ENCODE measurements at places on chromosomes 6 and 20.
A peak's percentile ranks its signal among the peaks of the same experiment; 100 is the strongest.

DNA sequence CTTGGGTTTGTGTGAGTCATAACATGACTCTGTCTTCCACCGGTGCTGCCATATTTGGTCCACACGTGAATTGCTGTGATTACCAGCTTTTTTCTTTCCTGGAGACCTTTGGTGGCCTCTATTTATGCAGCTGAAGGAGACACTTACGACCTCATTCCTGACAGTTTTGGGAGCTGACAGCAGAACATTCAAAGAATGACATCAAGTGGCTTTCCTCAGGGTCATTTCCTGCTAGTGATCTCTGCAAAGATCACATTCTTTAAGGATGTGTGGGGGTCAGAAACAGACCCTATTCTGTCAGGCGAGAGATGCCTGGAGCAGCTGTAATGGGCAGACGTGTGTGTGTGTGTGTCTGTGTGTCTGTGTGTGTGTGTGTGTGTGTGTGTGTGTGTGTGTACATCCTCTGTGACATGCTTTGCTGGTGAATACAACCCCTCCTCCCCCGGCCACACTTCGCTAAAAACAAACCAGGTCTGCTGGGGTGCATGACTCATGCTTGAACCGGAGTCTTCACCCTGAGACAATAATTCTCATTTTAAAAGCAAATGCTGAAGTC lies 115.6 kb downstream of the TMEM170B start:
- no peak for DNase-seq

DNA sequence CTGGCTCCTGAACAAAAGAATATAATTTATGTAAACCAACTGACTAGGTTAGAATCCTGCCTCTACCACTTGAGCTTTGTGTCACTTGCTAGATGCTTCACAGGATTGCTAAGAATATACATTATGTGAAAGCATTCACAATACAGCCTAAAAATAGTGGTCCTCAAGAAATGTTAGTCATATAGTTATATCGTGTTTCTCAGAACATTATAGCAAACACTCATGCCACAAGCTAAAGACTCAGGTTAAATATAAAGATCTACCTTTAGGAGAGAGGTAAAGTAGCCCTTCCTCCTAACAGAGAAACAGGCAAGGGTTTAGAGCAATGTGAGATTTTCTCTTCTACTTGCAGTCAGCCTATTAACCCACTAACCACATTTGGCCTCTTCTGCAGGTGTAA lies 17.8 kb upstream of the ALDH8A1 start:
- DNase-seq: no peak

GRCh38 chr6:106187424-106187982 lies 101.4 kb downstream of the PRDM1 start:
- no peak for DNase-seq

DNA sequence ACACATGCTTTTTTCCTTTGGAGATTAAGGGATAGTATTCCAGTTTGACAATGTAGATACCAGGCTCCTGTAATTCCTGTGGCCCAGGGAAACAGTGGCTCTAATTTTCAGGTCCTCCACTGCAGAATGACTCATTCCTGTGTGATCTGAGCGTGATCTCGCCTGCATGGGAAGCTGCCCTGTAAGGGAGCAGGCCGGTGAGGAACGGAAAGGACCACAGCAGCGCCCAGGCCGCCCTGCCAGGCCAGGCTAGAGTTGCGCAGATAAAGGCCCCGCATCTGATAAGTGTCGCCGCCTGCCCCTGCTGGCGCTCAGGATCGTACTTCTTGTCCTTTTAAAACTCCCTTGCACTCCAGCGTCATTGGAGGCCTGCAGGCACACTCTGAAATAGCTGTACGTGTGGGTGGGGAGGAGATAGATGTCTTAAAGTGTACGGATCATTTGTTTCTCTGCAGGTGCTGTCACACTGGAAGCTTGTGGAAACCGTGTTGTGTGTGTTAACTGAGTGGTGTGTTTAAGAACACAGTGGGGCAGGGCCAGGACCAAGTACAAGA lies 60.7 kb downstream of the SYNJ2 start:
- DNase-seq: no peak

DNA sequence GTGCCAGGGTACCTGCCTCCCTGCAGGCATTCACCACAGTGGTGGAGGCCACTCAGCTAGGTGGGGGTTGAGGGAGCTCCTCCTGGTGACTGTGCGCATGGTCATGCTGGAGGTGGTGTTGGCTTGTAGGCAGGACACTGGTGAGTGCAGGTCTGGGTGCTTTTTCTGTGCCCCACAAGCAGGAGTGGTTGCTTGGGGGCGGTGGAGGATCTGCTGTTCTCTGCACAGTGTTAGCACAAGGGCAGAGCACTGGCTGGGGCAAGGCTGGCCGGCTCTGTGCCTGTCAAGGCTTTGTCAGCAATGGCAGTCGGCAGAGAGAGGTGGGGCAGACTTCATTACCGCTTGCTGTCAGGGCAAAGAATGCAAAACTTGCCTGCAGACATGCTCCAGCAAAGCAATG lies 632.1 kb upstream of the ID4 start:
- no peak for DNase-seq

DNA sequence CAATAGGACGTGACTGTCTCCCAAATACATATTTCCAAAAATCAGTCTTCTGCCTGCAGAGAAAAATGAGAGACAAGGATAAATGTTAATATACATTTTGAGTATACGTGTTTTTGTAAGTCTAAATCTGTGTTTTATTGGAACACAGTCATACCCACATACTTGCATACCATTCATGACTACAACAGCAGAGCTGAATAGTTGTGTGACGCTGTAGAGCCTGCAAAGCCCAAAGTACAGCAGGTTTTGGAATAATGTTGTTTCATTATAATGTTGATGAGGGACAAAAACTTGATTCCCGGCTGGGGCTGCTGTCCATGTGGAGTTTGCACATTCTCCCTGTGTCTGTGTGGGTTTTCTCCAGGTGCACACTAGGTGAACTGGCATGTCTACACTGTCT lies 23.8 kb upstream of the FBXO9 start:
- DNase-seq: no peak

GRCh38 chr6:111604259-111605099 lies 1.2 kb downstream of the TRAF3IP2 start:
- DNase-seq: no peak

DNA sequence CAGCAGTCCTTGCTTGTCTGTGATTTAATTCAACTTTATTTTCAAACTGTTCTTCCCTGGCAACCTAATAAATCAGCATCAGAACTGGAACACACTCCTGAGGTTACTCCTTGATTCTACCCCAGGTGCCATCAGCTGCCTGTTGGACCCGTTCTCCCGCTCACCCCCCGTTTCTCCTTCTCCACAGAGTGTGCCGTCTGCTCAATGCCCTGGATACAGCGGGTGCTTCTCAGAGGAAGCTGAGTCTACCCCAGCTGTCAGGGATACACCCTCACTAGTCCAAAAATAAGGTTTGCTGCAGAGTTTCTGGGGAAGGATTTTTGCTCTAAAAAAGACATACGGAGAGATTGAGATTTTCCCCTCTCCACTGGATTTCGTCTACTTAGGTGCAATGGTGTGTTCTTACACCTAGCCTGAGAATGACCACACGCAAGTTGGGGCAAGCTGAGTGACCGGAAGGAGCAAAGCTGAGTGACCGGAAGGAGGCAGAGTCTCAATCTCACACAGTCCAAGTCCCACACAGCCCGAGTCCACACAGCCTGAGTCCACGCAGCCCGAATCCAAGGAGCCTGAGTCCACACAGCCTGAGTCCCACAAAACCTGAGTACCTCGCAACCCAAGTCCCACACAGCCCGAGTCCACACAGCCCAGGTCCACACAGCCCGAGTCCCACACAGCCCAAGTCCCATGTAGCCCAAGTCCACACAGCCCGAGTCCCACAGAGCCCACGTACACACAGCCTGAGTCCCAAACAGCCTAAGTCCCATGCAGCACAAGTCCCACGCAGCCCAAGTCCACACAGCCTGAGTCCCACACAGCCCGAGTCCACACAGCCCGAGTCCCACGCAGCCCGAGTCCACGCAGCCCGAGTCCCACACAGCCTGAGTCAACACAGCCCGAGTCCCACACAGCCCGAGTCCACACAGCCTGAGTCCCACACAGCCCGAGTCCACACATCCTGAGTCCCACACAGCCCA lies 58.6 kb upstream of the DACT2 start:
- DNase-seq: no peak

GRCh38 chr20:24768713-24769601 lies 180.1 kb upstream of the CST7 start:
- no peak for DNase-seq

DNA sequence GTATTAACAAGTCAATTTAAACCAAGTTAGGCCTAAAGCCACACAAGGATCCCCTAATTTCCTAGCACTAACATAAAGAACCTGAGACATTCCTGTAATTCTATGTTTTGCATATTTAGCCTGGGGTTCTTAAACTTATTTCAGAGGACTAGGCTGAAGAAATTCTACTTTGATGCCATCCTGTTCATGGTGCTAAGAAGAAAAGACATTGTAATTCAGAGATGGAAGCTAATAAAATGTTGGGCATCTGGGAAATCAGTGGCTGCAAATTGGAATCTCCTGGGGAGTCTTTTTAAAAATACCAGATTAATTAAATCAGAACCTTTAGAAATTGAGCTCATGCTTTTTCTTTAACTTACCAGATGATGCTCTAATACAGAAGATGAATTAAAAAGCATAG lies 26.2 kb upstream of the IRAK1BP1 start:
- DNase-seq: no peak

DNA sequence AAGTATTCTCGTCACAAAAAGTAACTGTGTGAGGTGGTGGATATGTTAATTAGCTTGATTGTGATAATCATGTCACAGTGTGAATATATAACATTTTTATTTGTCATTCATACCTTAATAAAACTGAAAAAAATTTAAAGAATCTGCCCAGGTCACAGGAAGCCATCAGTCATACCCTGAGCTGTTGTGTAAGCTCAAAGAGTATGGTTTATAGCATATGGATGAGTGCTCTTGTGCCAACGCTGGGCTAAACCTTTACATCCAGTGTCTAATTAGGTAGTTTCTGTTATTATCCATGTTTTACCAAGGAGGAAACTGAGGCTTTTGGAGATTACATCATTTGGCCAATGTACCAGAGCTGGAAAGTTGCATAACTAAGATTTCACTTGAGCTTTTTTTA lies 11.4 kb downstream of the PKIG start:
- no peak for DNase-seq

GRCh38 chr6:86937219-86938079 lies at the start of gene HTR1E:
TSS of gene HTR1E (plus strand) at chr6:86937528. CDS start at chr6:87015335, 77,807 bp downstream.
- peak; percentile 41 for DNase-seq

DNA sequence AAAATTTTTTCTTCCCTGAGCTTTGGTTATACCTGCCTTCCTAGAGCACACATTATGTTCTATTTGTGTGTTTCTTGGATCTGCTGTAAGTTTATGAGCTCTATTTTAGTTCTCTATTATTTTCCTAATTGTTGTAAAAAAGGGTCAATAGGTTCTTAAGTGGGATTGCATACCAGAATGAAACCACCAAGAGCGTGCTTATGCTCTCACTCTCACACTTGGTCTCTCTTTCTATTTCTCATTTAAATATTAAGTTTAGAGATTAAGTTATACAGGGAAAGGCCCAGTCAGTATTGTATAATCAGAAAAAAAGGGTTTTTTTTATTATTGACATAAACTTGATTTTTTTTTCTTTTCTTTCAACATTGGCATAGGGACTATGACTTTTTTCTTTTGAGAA lies 96.8 kb downstream of the RIMS1 start:
- no peak for DNase-seq

DNA sequence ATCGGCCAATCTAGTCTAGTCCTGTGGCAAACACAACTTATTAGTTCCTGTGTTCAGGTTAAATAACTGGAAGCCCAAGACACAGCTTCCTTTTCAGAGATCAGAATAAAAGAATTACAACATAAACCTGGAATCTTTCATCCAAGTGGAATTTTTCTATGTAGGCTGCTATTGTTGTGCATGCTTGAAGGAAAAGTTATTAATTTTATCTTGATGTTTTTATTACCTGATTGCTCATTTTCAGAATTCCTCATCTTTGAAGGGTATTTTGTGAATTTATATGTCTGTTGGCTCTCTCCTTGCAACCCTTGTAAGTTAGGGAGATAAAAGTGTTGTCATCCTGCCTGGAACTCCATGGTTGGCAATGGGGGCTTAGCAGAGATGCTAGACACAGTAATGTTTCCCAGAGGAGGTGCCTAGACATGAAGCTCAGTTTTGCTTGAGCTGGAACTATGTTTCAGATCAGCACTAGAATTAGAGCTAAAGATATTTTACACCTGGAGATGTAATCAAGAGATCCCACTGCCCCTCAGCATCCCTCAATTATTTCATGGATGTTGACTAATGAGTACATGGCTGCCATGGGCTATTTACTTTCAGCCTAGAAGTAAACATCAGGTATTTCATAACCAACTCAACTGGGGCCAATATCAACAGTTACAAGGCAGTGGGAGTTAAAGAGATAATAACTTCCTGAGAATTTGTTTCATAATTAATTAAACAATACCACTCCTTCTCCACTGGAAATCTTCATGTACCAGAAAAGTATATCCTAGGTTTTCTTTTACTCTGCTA lies 367.0 kb upstream of the MARCKS start:
- DNase-seq: peak; percentile 31

- no peak for DNase-seq
Observed at GRCh38 chr20:63043348-63044203, 36.8 kb upstream of the BHLHE23 start.

GRCh38 chr20:40156600-40157317 lies 532.3 kb downstream of the MAFB start:
- DNase-seq: no peak

DNA sequence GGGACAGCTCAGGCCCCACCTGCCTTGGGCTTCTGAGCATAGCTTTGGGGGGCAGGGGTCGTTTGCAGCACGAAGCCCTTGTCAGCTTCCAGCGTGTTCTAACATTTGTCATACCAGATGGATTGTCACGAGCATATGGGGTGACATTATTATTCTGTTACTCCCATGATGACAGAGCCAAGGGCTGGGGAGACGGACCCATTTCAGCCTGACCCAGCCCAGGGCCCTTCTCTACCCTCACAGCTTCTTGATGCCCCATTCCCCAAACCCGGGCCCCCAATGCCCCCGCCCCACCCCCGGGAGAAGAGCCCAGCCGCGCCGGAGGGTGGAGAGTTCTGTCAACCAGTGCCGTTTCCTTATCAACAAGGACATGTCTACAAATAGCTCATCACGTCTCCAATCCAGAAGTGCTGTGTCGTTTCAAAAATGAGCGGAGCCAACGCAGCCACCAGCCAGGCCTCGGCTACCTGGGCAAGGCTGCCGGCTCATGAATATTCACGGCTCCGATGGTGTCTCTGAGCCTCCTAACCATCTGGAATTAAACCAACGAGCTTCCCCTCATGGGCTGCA lies 9.6 kb upstream of the CHRNA4 start:
- DNase-seq: no peak

DNA sequence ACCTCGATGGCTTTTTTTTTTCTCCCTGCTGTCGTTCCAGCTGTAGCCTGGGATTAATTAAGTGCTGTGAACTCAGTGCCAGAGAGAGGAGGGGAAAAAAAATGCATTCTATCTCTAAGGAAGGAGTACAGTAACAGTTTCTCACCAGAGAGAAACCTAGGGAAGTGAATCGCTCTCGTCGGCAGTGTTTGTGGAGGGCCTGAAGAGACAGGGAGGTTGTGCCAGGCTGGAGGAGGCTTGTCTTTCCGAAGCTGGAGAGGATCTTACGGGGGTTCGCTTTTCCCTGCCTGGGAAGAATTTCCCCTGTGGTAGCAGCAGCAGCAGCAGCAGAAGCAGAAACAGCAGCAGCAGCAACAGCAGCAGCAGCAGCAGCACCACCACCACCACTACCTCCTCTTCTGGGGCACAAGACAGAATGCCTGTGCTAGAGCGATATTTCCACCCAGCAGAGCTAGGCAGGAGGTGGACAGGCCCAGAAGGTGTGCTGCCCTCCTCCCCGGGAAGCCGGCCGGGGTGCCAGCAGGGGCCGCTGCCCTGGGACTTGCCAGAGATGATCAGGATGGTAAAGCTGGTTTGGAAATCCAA lies 186.5 kb downstream of the PDE7B start:
- no peak for DNase-seq

GRCh38 chr6:30741063-30741779 lies 1.3 kb downstream of the FLOT1 start:
- DNase-seq: no peak

Measured in NCI-H748 treated with DMSO at 0.1 percent for 48 hours (cell line).